ENCODE measurements at places on chromosomes 13 and 19. TPM values are rescaled to one million over a fixed set of nuclear protein-coding genes. Genes with fewer than 3 reads are reported as not detected.
A peak's percentile ranks its signal among the peaks of the same experiment; 100 is the strongest.

- no peak overlapping the region for H3K27ac ChIP-seq
- H3K36me3 ChIP-seq = no peaks in the 10 kb centered on the region
- H3K27me3 ChIP-seq = no peaks in the 10 kb centered on the region
- no peak overlapping the region for H3K4me3 ChIP-seq
- no peak for DNase-seq
- H3K4me1 ChIP-seq = no peaks in the 10 kb centered on the region
These were observed 195.3 kb downstream of the LIG4 start for GRCh38 chr13:108020027-108020426.

DNA sequence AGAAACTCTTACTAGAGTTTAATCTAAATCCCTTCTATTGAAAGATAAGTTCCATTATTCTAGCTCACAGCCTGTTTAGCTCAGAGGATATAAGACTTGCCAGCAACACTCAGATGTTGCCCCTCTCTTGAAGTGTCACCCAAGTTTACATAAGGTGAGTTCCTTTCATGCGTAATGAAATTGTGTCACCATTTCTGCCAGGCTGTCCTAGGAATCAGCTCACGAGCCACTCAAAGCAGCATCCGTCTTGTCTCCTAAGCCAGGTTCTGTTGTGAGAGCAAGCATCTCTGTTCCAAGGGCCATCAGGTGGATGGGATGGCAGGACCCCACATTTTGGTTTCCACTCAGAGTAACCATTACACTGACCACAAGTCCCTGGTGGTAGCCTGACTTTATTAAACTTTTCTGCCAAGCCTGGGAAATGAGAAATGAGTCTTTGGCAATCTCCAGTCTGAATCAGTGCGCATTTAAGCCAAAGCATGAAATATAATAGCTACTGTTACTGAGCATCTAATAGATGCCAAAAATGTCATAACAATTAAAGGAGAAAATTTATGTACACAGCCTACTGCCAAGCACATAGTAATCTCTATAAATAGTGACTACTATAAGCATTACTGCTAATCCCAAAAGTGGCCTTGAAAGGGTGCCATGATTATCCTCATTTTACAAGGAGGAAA lies 179.6 kb upstream of the MIR17HG start:
- no peaks in the 10 kb centered on the region for H3K4me1 ChIP-seq
- no peak for DNase-seq
- no peaks in the 10 kb centered on the region for H3K27me3 ChIP-seq
- H3K27ac ChIP-seq = no peak overlapping the region
- no peaks in the 10 kb centered on the region for H3K36me3 ChIP-seq
- H3K4me3 ChIP-seq = no peak overlapping the region

GRCh38 chr13:108230377-108230776 lies 12.2 kb downstream of the ABHD13 start:
- H3K27me3 ChIP-seq = no peaks in the 10 kb centered on the region
- peaks cover 17% of the 10 kb centered on the region for H3K4me1 ChIP-seq
- no peaks in the 10 kb centered on the region for H3K36me3 ChIP-seq
- no peak for DNase-seq
- H3K4me3 ChIP-seq = no peak overlapping the region
- no peak overlapping the region for H3K27ac ChIP-seq

DNA sequence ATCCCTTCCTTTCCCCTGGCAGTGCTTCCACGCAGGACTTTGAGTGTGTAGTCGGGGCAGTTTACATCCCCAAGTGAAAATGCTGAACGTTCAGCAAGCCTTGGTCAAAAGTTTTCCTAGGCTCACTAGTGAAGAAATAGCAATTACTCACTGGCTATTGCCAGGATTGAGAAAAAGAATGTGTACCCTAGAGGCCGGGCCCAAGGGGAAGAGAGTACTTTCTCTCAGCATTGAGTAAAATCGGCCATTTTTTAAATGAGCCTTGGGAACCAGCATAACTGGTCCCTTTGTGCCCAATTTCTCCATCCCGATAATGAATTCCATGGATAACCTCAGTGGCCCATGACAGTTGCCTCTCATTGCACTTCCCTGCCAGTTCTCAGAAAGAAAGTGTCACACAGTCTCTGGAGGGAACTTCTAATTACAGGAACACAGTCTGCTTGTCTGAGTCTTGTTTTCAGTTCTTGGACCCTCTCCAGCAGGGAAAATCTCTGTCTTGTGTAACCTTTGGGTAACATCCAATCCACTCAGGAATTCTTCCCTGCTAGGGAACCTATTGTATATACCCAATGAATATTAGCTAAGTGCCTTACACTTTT lies 7.3 kb upstream of the OR7D2 start:
- H3K4me1 ChIP-seq = no peaks in the 10 kb centered on the region
- no peaks in the 10 kb centered on the region for H3K36me3 ChIP-seq

GRCh38 chr19:13887018-13887436 lies 10.1 kb downstream of the NANOS3 start:
- no peak overlapping the region for H3K4me3 ChIP-seq
- H3K4me1 ChIP-seq = peaks cover 51% of the 10 kb centered on the region
- peak; percentile 51 for DNase-seq

The C3 gene
- 1.6 TPM for total RNA-seq

The OLFM4 gene
- not detected for total RNA-seq

The ICAM5 gene
- 1.8 TPM for total RNA-seq

The LHB gene
- not detected for total RNA-seq

The ZNF865 gene
- 12.7 TPM for total RNA-seq

The MIER2 gene
- 20.9 TPM for total RNA-seq

The SPRED3 gene
- 0.33 TPM for total RNA-seq

The CILP2 gene
- 0.07 TPM for total RNA-seq

All from CD8-positive, alpha-beta memory T cell (primary cell).